Amniotic epithelial cell (primary cell): ENCODE measurements at places on chromosomes 1 and 21.

DNA sequence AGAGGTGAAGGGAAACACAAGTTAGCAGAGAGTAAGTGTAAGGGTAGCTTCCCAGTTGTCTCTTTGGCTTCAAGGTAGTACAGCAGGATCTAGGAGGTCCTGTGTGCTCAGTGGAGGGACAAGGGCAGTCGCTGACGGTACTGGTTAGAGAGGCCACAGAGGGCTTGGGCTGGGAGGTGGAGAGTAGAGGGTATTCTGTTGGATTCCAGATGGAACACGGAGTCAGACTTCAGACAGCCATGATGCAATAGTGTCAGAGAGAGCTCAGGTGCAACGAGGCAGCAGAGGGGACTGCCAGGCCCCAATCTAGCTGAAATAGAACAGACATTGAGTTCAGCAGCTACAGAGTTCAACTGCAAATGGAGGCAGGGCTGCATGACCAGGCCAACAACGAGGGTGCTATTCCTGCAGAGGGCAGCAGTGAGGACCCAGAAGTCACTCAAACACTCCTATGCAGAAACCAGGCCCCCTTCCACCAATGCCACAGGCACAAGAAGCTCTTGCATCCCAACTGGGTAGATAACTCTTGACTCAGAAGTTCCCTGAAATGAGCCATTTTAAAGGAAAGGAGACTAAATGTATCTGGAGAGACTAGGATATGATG is 325.0 kb upstream of the ESRRG start:
- DNase-seq: peak; percentile 24

GRCh38 chr1:197725044-197725443 is 50.2 kb downstream of the DENND1B start:
- peak; percentile 52 for DNase-seq

DNA sequence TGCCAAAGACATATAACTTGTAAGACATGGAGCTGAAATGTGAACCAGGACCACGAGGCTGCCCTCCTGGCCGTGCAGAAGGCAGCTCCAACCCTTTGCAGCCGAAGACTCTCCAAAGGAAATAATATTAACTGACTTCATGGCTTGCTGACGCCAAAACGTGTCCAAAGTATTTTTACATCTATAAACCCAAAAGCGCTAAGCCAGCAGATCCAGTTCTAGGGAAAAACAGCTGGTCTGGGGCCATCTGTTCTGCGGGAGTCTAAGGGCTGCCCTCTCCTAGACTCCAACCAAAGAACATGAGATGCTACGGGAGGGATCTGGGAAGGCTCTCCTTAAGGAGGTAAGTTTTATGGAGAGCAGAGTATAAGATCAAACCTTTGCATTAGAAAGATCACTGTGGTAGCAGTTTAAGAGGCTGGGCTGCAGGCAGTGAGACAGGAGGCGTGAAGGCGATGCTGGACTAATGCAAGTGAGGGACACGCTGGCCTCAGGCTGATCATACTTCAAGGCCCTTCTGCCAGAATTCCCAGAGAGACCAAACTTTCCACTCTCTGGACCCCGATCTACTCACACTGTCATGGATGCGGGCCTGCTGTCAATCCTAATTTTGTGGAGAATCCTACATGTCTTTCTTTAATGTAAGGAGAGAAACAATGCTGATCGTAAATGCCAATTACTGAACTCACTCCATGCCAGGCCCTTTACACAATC is 1.2 kb downstream of the TMEM53 start:
- DNase-seq: no peak

- DNase-seq: peak; percentile 99
Measured at GRCh38 chr1:234721476-234722269, 111.7 kb upstream of the IRF2BP2 start.

GRCh38 chr1:101116006-101116405 is 90.4 kb upstream of the DPH5 start:
- DNase-seq: no peak

DNA sequence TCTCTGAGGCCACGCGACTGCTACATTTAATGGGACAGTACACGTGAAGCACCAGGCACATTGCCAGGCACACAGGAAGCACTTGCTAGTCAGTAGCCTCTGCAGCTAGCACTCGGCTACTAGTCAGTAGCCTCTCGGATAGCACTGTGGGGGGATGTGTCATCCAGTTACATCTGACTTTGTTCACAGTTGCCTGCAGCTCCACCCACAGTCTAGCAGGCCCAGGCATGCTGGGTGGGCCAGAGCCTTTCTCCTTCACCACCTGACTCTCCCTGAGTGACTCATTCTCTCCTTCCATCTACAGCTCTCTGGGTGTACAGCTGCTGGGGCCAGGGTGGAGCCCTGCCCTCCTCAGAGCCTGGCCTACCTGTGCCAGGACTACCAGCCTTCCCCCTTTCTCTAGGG is 51.5 kb downstream of the PTPRF start:
- DNase-seq: peak; percentile 94

DNA sequence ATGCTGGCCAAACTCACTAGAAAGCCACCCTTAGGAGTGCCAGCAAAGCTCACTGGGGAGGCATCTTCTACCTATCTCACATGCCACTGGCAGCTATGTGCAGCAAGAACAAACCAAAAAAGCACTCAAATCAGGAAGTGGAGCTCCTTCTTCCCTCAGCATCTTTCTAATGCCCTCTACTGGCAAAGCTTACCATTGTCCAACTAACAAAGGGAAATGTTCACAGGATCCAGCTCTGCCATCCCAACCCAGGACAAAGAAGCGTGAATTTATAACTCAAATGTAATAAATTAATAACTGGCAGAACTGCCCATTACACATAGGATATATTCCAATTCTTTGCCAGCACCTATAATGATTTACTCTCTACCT is 38.9 kb downstream of the LEPR start:
- DNase-seq: peak; percentile 50

DNA sequence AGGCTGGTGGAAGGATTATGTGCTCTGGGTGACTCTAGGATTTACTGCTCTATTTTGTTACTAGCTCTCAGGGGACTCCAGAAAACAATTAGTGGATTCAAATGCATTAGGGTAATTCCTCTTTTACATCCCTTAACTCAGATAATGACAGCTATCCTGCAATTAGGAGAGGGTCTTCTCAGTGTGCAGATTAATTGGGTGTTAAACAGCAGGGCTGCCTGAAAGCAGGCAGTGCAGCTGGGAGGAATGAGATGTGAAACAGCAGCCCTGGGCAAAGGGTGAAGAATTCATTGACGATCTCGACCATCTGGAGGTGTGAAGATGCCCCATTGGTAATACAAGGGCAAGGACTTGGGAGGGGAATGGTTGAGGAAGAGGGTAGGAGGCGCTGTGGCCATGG is 66.1 kb downstream of the HTR6 start:
- no peak for DNase-seq

GRCh38 chr1:24872061-24872850 is 57.8 kb downstream of the RUNX3 start:
- DNase-seq: no peak

GRCh38 chr1:216456682-216457081 is 33.4 kb upstream of the USH2A start:
- peak; percentile 67 for DNase-seq

GRCh38 chr1:14064649-14065442 is 364.9 kb downstream of the PRDM2 start:
- DNase-seq: no peak

GRCh38 chr1:27564710-27565649 is 39.0 kb downstream of the AHDC1 start:
- DNase-seq: no peak

DNA sequence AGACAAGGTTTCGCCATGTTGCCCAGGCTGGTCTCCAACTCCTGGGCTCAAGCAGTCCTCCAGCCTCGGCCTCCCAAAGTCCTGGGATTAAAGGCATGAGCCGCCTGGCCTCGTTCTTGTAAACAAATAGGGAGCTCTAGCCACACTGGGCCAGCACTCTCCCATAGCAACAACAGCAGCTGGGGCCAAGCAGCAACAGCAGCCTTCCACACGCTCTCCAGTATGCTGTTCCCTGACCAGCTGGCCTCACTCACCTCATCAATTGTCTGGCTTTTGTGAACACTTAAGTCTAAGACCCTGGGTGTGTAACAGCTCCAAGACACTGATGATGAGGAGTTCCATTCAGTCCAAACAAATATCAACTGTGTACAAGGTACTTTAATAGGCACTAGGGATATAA is 16.9 kb upstream of the GLIS1 start:
- no peak for DNase-seq

DNA sequence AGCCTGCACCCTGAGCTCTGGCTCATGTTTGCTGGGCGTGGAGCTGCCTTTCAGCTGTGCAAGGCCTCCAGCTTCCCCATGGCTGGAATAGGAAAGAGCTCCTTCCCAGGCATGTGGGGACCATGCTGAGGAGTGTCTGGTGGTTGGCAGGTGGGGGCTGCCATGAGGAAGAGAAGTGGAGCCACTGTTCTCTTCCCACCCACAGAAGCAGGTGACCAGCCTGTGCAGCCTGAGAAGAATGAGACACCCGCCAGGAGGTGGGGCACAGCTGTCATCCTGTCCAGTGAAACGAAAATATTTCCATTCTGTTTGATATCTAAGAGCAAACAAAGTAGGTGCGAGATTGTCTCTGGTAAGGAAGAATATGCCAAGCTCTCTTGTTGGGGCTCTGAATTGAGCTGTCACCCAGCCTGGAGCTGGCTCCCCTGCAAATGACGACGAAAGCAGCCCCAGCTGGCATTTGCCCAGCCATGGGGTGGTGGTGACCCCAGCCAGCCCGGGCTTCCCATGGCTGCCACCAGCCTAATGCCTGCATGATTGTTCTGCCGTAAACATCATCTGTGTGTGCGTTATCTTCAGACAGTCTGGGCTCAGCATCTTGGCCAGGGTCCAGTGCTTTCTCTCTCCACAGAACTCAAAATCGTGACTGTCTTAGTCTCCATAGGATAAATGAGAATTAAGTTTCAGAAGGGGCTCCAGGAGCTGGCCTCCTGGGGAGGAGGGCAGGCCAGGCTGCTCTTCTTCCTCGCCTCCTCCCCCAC is 429.8 kb upstream of the VAMP3 start:
- DNase-seq: peak; percentile 72

- DNase-seq: no peak
Measured at GRCh38 chr21:33238565-33239255, 9.0 kb downstream of the IFNAR2 start.

- DNase-seq: peak; percentile 79
Measured at GRCh38 chr1:223741861-223742260, 29.5 kb downstream of the CAPN2 start.

DNA sequence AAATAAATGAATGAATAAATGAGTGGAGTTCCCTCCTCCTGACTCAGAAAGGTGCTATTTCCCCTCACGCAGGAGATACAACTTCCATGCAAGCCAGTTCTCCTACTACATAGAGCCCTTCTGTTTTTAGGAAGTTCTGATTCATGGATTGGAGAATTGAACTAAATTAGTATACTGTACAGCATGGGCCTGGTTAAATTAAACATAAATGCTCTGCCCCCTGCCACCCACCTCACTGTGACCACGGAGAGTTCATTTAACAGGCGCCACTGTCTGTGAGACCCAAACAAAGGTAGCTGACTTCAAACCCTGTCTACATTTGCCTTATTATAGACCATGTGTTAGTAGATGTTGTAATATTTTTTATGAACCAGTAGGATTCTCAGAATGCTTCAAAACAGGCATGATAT is 9.1 kb upstream of the IRF2BP2 start:
- no peak for DNase-seq
